ENCODE measurements at places on chromosomes 12 and 14. TPM values are rescaled to one million over a fixed set of nuclear protein-coding genes. Genes with fewer than 3 reads are reported as not detected.

DNA sequence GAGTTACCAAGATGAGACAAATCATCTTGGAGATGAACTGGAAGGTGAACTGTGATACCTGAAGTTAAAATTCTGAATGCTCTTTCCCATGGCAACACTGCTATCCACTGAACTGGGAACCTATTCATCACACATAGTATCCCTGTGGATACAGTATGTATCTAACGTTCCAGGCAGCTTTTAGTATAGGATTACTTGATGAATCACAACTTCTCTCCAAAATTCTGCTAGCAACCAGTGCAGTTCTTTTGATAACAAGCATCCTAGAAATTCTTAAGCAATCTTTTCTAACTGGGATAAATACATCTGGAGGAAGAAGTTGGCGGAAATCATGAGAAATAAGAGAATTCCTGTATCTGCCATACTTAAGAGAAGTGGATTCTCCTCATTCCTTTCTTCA, 66.4 kb downstream of the PAWR start:
- no peak for DNase-seq

DNA sequence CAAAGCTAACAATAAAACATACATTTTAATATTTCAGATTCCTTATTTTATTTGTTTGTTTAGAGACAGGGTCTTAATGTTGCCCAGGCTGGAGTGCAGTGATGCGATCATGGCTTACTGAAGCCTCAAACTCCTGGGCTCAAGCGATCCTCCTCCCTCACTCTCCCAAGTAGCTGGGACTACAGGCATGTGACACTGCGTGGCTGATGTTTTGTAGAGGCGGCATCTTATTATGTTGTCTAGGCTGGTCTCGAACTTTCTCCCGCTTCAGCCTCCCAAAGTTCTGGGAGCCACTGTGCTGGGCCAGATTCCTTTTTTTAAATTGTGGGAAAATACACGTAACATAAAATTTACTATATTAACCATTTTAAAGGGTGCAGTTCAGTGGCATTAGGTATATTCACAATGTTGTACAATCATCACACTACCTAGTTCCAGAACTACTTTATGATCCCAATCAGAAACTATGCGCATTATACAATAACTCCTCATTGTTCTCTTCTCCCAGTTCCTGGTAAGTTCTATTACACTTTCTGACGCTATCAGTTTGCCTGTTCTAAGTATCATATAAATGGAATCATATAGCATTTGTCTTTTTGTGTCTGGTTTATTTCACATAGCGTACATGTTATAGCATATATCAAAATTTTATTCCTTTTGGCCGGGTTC, 40.3 kb downstream of the ADIPOR2 start:
- DNase-seq: no peak

GRCh38 chr12:6189028-6189427, 11.2 kb upstream of the CD9 start:
- no peak for DNase-seq

GRCh38 chr12:52056801-52057637, 5.8 kb downstream of the NR4A1 start:
- no peak for DNase-seq

DNA sequence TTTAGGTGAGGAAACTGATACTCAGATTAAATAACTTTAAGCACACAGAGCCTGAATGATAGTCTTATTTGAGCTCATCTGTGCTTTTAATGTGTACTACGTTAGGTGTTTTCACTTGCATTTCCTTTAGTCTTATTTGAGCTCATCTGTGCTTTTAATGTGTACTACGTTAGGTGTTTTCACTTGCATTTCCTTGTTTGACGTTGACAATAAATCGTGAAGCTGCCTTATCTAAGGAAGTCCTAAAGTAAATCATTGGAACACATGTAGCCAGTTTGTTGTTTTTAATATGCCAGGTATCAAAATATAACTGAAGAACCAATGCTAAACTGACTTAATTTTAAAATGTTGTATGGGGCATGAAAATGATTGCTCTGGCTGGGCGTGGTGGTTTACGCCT, 2.0 kb downstream of the RAP1B start:
- DNase-seq: no peak

DNA sequence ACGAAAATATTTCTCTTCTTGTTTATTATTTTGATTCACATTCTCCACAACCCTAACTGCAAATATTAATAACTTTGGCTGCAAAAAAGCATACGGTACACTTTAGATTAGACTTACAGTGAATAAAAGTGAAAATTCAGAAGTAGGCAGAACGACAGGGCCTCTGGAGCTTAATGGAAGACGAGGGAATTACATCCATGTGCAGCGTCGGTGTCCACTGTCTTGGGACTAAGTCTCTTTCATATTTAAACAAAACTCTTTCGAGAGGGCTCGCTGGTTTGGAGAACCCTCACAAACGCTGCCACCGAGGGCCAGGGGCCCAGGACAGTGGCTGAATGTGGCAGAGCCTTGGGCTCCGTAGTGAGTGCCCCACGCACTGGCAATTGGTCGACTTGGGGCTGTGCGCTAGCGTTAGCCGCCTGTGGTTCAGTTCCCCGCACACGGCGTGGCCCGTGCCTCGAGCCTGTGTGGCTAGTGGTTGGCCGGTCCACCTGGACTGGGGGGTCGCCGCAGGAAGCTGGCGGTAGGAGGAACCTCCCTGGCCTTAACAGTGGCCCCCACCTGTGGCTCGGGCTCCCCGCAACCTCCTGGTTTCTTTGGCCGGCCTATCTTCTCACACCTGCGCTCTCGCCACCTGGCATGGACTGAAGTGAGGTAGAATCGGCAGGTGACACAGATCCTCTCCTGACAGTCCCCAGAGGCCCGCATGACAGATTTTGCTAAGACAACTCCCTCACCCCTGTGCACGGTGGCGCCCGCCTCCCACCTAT, 739 bp upstream of the PAX9 start:
- no peak for DNase-seq

DENND5B gene
- 33.9 TPM for total RNA-seq

DNA sequence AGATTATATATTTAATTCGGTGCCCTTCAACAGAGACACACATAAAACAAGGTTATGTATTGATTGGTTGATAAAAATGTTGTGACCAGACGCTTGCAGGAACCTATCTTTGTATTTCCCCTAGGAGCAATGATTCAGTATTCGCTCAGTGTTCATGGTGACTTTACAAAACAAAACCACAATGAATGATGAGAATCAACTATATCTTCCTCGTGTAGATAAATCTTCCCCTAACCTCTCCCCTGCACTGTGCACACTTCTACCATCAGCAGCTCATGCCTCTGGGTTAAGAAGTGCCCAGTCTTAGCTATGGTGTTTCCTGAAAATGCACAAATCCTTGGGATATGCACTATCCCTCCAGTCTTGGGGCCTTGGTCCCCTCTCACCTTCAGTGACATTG, 16.3 kb downstream of the RIN3 start:
- no peak for DNase-seq

DNA sequence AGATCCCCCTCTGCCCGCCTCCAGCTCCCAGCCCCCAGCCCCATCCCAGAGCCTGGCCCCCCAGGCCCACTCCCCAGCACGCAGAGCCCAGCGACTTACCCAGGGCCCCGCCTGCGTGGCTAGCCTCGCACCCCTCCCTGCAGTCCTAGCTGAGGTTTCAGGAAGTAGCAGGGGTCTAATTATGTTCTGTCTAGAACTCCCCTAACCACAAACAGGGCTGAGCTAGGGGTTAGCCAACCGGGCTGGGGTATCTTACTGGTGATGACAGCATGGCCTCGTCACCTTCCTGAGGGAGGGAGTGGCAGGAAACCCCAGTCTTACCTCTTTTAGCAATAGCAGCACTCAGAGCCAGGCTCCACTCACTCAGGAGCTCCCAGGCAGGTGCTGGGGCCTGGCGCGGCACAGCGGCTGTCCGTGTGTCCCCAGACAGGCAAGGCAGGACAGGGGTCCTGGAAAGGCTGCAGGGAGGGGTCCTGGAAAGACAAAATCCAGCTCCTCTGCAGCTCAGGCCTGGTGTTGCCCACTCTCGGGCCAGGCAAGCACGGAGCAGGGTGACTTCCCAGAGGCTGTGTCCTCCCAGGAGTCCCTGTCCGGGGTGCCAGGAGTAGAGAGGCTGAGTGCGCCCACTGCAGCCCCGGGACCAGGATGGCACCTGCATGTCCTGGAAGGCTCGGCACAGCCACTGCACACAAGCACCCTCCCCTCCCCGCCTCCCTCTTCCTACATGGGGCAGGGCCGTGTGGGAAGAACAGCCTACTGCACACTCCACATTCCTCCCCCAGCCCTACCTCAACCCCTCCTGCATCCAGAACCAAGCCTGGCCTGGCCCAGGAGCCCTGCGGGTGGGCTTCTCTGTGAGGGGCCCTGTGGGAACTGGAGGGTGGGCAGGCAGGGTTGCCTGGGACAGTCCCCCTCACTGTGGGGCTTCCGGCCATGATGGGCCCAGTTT, at the start of gene GPR132:
Gene GPR132, minus strand, starts transcription at position 151 of the 949 bp plus-strand sequence. CDS start 10,010 bp downstream, outside the sequence.
- DNase-seq: no peak
